ENCODE measurements at places on chromosomes 16 and 17. TPM values are rescaled to one million over a fixed set of nuclear protein-coding genes. Genes with fewer than 3 reads are reported as not detected.

DNA sequence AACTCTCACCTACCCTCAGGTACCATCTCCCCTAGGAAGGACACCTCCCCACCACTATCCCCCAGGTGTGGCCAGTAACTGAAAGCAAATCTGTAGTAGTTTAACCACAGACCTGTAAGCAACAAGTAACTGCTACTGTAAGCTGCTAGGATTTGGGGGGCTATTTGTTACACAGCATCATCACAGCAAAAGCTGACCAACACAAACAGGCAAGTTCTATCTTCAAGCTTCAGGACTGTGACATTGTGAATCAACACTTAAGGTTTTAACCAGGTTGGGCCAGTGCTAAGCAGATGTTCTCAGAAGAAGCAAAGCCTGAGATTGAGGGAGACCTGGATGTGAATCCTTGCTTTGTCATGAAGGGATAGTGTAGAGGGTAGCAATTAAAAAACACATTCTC is 47.0 kb downstream of the ABCC6 start:
- H3K27ac ChIP-seq = no peak overlapping the region
- no peak overlapping the region for H3K4me3 ChIP-seq
- no peak for DNase-seq
- no peaks in the 10 kb centered on the region for H3K27me3 ChIP-seq
- no peaks in the 10 kb centered on the region for H3K4me1 ChIP-seq

DNA sequence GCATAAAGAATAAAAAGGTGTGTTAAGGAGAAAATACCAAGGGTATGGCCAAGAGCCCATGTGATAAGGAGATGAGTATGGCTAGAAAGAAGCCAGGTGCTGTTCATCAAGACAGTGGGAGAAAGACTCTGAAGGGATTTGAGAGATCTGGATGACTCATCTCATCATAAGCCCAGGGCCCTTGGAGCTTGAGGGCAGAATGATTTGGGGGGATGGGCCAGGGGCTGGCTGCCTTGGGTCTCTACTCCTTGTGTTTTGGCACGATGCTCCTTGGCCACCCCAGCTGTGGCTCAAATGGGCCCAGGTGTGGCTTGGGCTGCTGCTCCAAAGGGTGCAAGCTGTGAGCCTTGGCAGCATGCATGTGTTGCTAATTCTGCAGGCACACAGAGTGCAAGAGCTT is 14.5 kb upstream of the TNFRSF13B start:
- H3K27ac ChIP-seq = no peak overlapping the region
- peaks cover 14% of the 10 kb centered on the region for H3K4me1 ChIP-seq
- H3K4me3 ChIP-seq = no peak overlapping the region
- H3K36me3 ChIP-seq = no peaks in the 10 kb centered on the region
- no peak for DNase-seq

Gene DNAH3
- not detected for total RNA-seq

DNA sequence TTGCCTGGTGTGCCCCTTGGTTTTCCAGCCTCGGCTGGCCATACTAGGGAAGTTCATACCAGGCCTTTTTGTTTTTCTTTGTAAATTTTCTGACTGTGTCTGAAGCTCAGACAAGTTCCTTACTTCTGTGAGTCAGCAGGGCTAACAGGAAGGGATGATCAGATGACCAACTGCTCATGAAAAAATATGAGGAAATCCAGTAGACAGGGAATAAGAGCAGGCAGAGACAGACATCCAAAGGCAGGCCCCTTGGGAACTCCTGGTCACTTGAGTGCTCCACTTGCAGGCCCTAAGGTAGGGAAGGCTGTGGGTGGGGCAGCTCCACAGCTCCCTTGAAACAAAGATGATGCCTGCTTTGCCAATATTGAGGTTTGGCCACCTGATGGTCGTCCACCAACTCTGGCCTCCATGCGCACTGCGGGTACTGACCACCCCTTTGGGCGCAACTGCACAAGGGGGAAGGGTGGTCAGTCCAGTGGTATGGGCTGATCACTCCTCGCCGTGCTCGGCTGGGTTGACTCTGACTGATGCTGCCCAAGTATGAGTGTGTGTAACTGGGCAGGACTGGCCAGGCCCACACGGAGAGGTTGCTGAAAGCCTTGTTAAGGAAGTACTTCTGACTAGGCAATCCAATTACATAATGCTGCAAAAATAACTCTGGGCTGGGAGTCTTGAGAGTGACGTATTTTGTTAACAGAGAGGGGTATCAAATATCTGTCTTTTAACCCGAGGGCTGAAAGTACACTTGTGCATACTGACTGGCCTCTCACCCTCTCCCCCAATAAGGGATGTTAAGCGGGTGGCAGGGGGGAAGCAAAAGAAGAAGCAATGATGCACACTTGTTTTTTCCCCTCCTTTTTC is 20.8 kb upstream of the ZFHX3 start:
- H3K4me3 ChIP-seq = peak overlapping the region; percentile 55
- no peaks in the 10 kb centered on the region for H3K27me3 ChIP-seq
- no peaks in the 10 kb centered on the region for H3K36me3 ChIP-seq
- H3K4me1 ChIP-seq = peaks cover 49% of the 10 kb centered on the region
- H3K27ac ChIP-seq = peak overlapping the region; percentile 100

DNA sequence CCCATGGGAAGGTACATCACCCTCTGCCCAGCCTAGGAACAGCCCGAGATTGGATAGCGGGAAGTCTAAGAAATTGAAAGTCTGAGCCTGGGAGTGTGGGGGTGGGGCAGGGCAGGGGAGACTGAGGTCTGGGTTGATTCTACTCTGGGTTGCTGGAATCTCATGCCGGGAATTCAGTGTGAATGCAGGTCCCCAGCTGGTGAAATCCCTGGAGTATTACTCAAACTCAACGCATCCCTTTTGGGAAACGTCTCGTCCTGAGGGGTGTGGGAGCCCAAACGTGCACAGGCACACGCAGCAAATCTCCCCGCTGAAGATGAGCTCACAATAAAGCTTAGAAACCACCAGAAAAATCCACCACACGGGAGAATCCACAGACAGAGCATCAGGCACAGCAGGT is 55.4 kb downstream of the SOCS1 start:
- H3K4me3 ChIP-seq = no peak overlapping the region
- peaks cover 19% of the 10 kb centered on the region for H3K4me1 ChIP-seq
- H3K36me3 ChIP-seq = no peaks in the 10 kb centered on the region
- peak; percentile 17 for DNase-seq
